Fibroblast of the aortic adventitia (primary cell): ENCODE measurements at places on chromosomes 3 and 15.

- no peak for DNase-seq
Measured at GRCh38 chr3:171277456-171278298, 182.5 kb downstream of the TNIK start.

GRCh38 chr15:63441266-63441665 lies 59.6 kb upstream of the CA12 start:
- no peak for DNase-seq

DNA sequence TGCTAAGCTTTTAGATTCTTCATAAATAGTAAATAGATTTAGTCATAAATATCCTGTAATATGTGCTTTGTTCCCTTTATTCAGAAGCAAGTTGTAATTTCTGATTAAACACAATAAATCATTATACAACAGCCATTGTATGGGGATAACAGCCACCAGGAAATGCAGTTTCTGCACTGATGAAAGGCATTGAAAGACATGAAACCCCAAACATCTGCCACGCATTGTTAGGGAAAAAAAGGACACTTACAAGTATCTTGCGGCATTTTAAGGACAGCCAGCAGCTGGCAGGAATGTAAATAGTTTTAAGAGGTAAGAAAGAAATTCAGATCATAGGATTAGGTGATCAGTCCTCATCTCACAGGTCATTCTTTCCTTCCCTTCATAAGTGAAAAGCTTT lies 801.1 kb upstream of the LMCD1 start:
- no peak for DNase-seq

DNA sequence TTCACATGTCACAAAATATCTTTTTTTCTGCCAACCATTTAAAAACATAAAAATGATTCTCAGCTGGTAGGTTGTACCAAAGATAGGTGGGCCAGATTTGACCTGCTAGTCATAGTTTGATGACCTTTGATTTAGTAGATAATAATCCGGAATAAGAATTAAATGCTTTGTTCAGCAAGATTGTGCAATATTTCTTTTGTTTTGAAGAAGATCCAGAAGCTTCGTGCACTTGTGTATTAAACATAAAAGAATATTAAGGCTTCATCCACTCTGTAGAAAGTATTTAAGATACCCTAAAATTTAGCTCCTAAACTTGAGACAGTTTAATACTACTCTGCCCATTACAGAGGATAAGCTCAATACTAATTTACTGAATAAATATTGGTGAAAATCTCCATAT lies 258.4 kb downstream of the ADAMTSL3 start:
- no peak for DNase-seq

DNA sequence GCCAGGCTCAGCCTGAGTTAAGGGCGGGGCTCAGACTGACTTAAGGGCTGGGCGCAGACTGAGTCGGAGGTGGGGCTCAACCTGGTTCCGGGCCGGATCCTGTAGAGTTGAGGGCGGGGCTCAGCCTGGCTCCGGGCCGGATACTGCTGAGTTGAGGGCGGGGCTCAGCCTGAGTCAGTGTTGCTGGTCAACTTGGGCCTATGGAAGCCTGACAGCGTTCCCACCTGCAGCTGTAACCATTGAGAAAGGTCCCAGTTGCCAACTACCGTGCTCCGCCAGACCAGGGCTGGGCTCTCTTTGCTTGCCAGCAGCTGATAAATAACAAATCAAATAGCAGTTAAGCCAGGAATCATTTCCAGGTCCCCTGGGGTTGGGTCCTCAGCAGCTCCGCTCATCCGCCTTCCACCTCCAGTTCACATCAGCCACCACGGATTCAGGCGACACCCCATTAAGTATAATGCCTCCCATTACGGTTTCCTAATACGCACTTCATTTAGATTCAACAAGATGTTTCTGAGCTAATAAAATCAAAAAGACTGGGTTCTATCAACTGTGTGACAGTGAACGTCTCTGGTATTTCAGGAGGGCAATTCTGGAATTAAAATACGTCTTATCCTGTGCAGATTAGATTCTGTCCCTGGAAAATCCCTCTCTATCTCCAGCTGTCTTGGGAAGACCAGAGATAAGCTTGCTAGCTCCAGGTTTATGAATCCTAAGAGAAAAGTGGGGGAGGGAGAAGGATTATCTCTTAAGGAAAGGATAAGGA lies 7.3 kb downstream of the GRIP2 start:
- DNase-seq, result peak; percentile 10

- peak; percentile 40 for DNase-seq
Measured at GRCh38 chr3:101151286-101151913, 158.2 kb upstream of the ABI3BP start.

DNA sequence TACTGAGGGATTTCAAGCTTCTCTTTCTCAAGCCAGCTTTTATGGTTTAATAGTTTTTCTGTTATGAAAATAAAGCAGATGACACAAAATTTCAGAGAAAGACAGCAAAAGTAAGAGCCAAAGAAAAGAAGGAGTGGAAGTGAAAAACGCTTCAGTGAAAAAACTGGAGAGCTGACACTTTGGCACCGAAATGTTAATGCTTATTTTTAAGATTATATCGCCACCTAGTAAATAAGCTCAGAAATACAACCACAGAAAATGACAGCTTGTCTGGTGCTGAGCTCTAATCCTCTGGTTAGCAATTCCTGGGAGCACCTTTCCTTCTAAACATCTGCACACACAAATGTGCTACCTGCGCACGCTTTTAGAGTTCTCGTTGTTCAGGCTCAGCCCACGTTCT lies 101.6 kb downstream of the ZPLD1 start:
- peak; percentile 57 for DNase-seq

- DNase-seq, result peak; percentile 25
Measured at GRCh38 chr3:13308380-13308801, 111.7 kb downstream of the NUP210 start.

GRCh38 chr15:89341316-89342005 lies 6.8 kb upstream of the POLG start:
- no peak for DNase-seq

- peak; percentile 88 for DNase-seq
Measured at GRCh38 chr3:42051384-42052131, 39.6 kb upstream of the TRAK1 start.

GRCh38 chr3:150920236-150920635 lies 15.0 kb upstream of the MINDY4B start:
- no peak for DNase-seq

GRCh38 chr3:43046583-43046982 lies 59.3 kb downstream of the POMGNT2 start:
- DNase-seq, result no peak

GRCh38 chr15:47331829-47332393 lies 385.4 kb upstream of the SEMA6D start:
- peak; percentile 66 for DNase-seq

DNA sequence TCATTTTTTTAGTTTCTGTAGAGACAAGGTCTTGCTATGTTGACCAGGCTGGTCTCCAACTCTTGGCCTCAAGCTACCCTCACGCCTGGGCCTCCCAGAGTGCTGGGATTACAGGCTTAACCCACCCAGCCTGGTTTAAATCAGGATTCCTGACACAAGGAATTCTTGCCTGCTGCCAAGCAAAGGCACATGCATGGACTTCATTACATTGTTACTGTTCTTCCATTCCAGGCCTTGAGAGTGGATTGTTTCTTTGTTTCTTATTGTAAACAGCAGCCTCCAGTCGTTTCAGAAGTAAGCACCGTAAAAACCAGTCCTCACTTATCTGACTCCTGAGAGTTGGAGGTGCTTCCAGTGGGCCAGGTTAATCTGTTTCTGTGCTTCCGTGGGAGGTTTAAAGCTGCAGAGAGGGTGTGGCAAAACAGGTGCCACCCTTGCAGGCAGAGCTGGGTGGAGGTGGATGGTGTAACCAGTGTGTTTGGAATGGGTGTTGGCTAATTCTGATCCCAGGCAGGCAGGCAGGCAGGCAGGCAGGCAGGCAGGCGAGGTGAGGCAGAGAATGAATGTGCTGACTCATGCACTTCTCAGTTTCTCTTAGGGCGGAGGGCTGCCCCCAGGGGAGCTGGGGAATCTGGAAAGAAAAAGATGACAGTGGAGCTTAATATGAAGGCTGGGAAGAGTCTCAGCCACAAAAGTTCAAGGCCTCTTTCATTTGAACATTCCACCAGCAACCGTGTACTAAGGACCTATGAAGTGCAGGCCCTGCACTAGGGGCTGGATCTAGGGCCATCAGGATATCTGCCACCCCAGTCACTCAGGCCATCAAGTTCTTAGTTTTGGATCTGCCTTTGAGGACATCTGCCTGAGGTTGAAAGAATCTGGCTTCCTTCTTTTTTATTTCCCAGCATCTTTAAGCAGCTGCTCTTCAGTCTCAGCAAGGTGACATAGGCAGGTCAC lies 37.0 kb upstream of the CDCP1 start:
- peak; percentile 86 for DNase-seq

- no peak for DNase-seq
Measured at GRCh38 chr3:9804996-9805395, 5.1 kb upstream of the TTLL3 start.
